ENCODE measurements at places on chromosomes 12 and 14.
A peak's percentile ranks its signal among the peaks of the same experiment; 100 is the strongest.

- no peak for DNase-seq
These were observed 49.9 kb upstream of the TBX3 start for GRCh38 chr12:114733919-114734318.

DNA sequence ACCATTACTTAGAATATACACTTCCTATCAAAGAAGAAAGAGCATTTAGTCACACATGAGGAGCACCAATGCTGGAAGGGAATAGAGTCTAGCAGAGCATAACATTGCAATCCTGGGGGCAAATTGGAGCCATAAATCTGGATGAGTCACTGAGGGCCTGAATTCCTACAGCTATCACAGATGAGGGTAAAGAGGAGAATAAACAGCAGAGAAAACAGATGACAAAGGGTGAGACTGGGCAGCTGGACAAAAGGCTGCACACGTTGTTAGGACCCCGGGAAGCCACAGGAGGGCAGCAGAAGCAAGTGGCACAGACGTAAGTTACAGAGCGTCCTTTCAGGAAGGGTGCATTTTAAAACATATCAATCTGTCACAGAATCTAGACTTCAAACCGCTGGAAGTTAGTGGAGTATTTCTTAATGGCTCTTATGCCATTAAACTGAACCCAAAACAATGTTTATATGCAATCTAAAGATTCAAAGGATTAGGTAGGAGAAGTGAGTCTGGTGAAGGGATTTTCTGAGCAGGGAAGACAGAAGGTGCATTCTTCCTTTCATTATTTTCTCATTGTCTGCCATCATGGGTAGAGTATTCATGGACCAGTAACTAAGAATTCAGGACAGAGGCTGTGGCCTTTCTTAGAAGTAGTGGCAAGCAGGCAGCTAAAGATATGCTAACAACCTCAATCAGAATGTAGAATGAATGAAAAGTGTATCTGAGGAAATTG lies 159.8 kb upstream of the DAAM1 start:
- DNase-seq, result peak; percentile 99

DNA sequence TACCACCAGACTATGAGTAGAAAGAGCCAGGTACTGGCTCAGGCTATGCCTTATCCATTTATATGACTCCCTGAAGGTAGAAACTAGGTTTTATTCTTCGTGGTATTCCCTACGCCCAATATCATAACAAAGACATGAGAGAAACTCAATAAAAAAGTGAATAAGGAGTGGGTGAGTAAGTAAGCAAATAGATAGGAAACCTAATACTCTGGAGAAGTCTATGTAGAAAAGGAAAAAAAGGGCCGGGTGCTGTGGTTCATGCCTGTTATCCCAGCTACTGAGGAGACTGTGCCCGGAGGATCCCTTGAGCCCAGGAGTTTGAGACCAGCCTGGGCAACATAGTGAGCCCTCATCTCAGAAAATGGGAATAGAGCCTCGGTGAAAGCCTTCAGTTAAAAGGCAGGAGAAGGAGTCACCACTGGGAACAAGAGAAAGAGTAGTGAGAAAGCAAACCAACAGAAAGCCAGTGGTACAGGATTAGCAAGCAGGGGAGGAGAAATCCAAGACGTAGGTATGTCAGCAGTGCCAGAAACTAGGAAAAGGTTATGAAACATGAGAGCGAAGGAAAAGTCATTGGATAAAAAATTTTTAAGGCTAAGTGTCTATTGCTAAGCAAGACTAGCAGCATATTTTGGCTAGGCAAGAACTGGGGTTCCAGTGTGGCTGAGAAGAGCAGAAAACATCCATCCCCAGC lies 6.0 kb upstream of the OR6J1 start:
- DNase-seq, result no peak

GRCh38 chr14:76490735-76491134 lies 114.8 kb downstream of the ESRRB start:
- DNase-seq, result no peak

GRCh38 chr12:123040106-123040505 lies 59.6 kb downstream of the ARL6IP4 start:
- no peak for DNase-seq

- DNase-seq, result no peak
These were observed 336.0 kb upstream of the SOX5 start for GRCh38 chr12:24285448-24285847.

DNA sequence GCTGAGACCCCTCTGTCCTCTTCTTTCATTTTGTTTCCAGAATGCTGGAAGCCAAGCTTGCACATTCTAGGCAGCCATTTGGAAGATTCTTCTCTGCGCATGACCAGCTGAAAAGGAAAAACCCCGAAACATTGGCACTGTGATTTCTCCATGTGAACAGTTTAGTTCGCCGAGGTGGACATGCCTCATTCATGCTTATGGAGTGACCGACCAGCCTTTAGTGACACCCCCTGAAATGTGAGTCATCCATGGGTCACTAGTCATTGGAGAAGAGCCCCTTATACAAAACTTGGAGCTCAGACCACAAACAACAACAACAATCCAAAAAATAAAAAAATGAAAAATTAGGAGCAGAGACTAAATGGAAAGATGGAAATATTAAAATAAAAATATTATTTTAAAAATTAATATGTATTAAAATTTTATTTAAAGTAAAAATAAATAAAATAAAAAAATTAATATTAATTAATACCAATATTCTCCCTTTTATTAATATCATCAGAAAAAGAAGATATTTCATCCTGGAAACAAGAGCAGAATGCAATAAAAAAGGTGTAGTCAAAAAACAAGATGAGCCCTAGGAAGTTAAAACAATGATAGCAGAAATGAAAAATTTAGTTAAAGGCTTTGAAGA lies 9.5 kb upstream of the KRT7 start:
- peak; percentile 64 for DNase-seq

DNA sequence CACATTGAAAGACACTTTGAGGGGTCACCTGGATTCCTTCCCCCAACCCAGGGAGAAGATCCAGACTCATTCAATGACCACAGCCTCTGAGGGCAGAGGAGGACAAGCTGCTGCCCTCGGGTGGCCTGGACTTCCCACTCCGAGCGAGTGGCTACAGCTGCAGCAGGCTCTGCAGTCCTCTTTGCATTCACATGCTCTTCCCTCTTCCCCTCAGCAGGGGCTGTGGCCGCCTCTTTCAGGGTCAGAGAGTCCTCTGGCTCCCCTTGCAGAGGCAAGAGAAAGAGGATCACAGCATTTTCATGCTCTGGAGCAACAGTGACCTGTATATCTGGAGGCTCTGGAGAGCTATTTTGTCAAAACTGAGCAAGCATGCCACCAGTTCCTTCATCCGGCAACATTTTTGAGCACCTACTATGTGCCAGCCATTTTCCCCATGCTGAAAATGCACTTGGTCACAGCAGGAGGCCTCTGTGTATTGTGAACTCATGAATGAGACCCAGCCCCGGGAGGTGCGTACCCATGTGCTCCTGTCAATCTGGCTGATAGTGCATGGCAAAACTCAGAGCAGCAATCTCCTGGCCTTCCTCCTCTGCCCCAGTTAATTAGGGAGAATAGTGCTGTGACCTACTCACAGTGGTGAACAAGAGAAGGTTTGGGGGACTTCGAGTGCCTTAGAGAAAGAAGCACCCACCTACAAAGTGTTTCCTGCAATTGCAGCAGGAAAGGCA lies 42.9 kb upstream of the KCNA5 start:
- no peak for DNase-seq

GRCh38 chr12:41264281-41264680 lies 76.2 kb downstream of the PDZRN4 start:
- no peak for DNase-seq

DNA sequence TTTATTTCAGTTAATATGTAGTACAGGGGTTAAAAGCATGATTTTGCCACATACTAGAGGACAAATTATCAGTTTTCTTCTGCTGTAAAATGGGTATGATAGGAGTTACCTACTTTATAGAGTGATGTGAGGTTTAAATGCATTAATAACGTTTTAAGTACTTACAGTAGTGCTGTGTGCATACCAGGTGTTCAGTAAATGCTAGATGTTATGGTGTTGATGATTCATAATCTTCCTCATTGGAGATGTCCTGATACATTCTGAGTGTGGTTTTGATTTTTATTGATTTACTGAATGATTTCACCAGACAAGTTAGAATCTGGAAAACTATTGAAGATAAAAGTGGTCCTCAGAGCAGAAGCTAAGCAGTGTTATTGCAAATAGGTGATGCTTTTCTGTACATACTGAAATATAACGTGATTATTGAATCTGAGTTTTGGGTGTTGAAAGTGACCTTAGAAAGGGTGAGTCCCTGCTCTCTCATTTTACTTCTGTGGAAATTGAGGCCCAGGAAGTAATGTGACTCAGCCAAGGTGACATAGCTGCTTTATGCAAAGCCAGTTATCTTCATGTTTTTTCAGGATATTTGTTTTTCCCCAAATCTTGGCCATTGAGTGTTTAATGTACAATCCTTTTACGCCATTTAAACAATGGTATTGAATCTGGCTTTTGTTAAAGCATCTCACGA lies 54.7 kb downstream of the VRK1 start:
- DNase-seq, result no peak

DNA sequence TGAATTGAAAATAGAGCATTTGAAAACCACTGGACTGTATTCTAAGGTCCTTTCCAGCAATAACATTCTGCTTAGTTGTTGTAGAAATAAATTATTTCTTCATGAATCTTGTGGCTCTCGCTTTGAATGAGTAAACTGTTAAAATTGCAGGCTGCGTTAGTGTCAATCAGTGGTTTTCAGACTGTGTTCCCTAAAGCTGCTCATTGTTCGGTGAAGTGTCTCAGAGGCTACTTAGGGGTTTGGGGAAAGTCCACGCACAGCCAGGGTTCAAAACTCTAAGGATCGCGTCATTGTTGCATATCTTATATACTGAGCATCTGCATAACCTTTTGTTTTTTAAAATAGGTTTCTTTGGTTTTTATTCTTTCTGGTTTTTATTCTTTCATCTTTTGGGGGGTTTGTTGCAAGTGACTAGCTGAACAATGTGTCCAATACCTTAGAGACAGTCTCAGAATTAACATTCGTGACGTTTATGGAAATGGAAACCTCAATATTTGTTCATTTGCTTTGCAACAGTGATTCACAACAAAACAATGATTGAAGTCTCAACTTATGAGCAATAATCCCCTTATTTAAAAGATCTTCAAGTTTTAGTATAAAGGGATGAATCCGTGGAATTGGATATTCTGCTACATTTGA lies 108.1 kb downstream of the TTLL5 start:
- DNase-seq, result no peak

- no peak for DNase-seq
These were observed 9.3 kb upstream of the CALCOCO1 start for GRCh38 chr12:53736592-53736991.

DNA sequence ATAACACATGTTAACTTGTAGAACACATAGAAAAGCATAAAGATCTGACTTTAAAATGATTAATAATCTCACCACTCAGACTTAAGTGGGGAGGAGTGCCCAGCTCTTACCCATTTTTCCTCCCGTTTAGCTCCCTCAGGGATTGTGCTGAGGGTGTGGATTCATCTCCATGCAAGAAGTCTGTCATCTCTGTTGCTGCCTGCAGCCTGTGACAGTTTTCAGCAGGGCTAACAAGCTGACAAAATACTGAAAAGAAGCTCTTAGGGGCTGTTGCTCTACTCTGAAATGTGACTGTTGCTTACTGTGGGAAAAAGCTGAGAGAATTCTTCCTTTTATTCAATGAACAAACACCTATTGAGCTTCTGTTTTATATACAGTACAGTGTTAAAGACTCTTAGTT lies 216.2 kb downstream of the CPNE8 start:
- DNase-seq, result no peak

DNA sequence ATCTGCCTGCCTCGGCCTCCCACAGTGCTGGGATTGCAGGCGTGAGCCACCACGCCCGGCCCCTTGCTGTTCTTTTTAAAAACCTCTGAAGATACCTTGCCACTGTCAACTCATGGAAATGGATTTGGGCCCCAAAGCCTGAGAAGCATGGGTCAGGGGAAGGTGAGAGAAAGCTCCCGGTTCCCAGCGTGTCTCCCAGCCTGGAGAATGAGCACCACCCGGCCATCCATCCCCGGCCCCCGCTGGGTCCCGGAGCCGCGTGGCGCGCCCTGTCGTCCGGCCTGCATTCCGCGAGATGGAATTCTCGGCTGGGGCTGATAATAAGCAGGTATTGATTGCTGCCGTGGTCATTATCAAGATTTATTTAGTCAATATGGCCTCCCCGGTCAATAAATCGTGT lies 126.5 kb upstream of the MYL2 start:
- DNase-seq, result no peak

- no peak for DNase-seq
These were observed 121.7 kb upstream of the NOVA1 start for GRCh38 chr14:26719514-26719913.

- DNase-seq, result no peak
These were observed 126.0 kb downstream of the VEZT start for GRCh38 chr12:95343461-95344230.

- DNase-seq, result peak; percentile 82
These were observed 125.3 kb upstream of the HIF1A start for GRCh38 chr14:61569812-61570548.

GRCh38 chr12:113207613-113208040 lies 13.6 kb upstream of the TPCN1 start:
- no peak for DNase-seq

DNA sequence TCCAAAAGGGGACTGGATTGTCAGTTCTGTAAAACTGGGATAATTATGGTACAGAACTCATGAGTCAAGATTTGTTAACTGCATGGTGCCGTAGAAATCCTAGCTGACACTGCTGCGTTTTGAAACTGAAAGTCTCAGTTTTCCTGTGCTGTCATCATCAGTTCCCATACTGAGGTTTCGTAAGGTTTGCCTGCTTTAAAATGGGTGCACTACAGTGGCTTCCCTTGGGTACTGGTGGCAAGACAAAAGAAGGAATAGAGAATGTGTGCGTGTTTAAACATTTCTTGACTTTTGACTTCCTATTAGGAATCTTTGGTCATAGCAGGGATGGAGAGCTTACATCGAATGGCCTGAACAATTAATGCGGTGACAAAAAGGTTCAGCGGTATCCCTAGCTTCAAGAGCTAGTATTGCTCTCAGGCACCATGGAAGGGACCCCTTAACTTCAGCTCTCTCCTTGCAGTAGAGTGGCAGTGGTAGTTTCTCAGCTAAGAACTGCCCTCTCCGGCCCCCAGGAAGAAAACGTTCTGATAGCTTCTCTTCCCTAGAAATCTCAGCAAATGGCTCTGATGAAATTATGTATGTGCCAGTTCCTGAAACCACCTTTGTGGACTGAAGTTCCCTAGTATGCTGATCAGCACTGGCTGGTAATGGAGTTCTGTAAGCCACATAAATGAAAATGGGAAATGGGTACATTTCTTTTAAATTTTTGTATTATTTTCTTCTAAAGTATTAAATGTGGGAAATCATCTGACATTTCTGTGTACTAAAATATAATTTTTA lies 28.9 kb downstream of the ANO6 start:
- DNase-seq, result peak; percentile 25

- peak; percentile 39 for DNase-seq
These were observed 982 bp downstream of the BCL7A start for GRCh38 chr12:122022393-122023338.

- peak; percentile 87 for DNase-seq
These were observed 91.7 kb upstream of the RASSF8 start for GRCh38 chr12:25866586-25867378.

DNA sequence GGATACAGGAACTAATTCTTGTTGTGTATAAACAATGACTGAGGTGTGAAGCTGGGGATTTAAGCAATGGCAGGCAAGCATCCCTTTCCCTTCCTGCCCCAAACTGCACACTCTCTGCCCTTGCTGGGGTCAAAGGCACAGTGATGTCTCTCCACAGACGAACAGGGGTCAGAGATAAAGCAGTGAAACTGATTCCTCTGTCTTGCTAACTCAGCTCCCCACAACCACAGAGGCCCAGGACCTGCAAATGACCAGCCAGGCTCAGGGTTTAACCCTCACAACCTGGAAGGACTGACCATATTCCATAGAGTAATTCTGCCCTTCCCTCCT lies 67.2 kb downstream of the CCDC88C start:
- DNase-seq, result no peak

Data from EH (cell line).